ENCODE measurements at places on chromosomes 3 and 15.

DNA sequence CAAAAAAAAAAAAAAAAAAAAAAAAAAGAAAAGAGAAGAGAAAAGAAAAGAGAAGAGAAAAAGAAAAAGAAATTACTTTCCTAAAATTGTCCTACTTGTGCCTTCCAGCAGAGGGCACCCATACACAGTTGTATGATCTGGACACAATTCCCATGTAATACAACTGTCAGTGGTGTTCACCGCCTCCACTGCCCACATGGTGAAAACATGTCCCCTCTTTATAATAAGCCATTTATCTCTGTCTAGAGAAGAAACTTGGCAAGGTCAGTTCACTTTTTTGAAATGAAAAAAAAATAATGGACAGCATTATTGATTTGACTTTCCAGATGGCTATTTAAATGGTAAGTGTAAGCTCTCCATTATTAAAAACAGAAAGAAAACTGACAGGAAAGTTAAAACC, 459.4 kb downstream of the GBE1 start:
- no peak for DNase-seq

DNA sequence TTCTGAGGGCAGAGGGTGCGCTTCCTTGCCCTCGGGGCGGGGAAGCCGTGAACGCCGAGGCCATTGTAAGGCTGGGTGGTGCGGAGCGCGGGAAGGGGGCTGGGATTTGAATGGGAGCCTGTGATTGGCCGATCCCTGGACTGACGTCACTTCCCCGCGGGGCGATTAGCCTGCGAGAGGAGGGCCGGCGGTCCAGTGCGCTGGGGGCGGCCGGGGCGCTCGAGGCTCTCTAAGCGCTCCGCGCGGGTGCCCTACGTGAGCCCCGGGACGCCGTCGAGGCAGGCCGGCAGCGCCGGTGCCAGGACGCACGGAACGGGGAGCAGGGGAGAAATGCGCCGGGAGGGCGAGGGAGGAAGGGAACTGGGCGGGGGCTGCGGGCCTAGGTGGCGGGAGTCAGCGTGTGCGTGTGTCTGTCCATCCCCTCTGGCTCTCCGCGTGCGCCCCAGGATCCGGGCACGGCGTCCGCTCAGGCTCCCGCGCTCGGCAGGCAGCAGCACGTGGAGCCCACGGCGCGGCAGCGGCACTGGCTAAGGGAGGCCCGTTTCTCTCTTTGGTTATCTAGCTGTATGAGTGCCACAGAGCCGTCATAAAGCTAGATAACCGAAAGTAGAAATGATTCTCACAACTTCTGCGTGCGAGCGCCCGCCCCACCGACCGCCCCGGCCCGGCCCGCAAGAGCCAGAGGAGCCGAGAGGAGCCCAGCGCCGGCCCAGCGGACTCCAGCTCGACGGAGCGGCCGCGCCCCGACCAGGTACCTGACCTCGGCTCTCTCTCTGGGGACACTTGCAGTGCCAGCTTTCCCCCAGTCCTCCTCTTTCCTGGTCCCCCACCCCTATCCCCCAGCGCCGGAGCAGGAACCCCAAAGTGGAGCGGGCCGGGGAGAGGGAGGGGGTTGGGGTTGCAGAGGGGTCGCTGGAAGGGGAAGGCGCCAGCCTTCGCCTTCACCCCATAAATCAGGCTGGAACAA, 33.1 kb upstream of the POLG start:
- DNase-seq, result no peak

DNA sequence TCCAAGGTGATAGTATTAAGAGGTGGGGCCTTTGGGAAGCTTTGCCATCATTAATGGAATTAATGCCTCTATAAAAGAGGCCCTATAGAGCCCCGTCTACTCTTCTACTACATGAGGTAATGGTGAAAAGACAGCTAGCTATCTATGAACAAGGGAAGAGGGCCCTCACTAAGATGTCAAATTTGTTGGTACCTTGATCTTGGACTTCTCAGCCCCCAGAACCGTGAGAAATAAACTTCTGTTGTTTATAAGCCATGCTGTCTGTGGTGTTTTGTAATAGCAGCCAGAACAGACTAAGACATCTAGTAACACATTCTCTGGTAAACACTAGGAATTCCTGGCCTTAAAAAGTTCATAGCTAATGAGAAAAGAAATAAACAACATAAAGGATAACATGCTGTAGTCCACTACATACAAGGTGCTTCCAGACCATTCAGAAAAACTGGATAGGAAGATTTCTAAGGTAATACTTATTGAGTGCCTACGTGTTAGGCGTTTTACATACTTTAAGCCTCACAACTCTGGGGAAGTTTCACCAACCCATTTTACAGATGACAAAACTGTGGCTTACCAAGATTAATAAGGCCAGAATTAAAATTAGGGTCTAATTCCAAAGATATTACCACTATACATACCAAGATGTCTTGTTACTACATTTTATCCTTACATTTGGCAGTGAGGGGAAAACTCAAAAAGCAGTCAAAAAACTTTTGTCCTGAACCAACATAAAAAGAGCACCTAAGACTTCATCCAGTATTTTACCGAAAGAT, 3.2 kb downstream of the UBE3A start:
- DNase-seq, result no peak

GRCh38 chr15:28022961-28023360, 76.2 kb downstream of the OCA2 start:
- DNase-seq, result no peak

GRCh38 chr3:197428117-197428801, 127.5 kb downstream of the BDH1 start:
- peak; percentile 79 for DNase-seq

- DNase-seq, result no peak
These were observed 116.3 kb downstream of the RPL22L1 start for GRCh38 chr3:170753421-170754310.

GRCh38 chr15:79101866-79102581, 11.4 kb upstream of the RASGRF1 start:
- DNase-seq, result no peak

All from activated CD8-positive, alpha-beta memory T cell treated with anti-CD3 and anti-CD28 coated beads, Interleukin-2, amount 50 U/mL, for 48 hours (primary cell).